Fibroblast of skin of left biceps (primary cell): ENCODE measurements at places on chromosomes 16 and 17.

GRCh38 chr17:67544364-67544955 lies 167.4 kb downstream of the PITPNC1 start:
- DNase-seq, result no peak

GRCh38 chr16:88649924-88650748 lies 717 bp downstream of the CYBA start:
- no peak for DNase-seq

GRCh38 chr16:88936008-88936555 lies 40.9 kb downstream of the CBFA2T3 start:
- DNase-seq, result no peak

DNA sequence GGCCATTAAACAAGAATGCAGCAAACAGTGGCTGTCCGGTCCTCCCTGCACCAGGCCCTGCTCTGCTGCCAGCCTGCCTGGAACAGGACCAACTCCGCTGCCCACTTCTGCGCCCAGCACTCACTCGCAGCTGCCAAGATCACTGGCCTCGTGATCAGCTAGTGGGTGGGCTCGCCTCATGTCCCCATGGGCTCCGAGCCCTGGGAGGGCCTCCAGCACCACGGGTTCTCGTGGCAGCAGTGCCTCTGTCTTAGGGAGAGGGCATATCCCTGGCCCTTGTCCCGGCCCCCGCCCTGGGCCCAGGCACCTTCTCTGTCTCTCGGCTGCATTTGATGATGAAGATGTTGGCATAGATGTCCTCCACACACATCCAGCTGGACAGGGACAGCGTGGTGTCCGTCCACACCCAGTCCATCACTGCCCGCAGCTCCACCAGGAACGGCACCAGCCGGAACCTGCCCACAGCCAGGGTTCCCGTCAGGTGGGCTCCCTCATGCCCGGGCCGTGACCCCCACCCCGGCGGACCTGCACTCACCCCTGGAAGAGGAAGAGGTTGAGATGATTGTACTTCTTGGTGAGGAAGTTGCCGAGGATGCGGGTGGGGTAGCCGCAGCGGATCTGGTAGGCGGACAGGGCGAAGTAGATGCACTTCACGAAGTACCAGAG lies 13.1 kb downstream of the CTU2 start:
- no peak for DNase-seq

GRCh38 chr17:74059479-74060240 lies 143.8 kb upstream of the RPL38 start:
- DNase-seq, result no peak

DNA sequence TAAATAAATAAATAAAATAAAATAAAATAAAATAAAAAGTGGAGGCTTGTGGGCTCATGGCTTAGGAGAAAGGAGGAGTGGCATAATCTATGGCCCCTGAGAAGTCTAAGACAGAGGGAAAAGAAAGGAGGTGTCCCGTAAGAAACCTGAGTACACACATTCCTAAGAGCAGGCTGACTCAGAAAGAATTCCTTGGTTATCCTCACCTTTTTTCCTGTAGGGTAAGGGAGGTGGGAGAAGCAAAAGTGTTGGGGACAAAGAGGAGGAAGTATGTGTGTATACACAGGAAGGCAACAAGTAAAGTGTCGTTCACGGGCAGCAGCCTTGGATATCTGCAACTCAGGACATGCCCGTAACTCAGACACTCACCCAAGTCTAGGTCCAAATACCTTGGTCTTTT lies 29.3 kb downstream of the MARF1 start:
- DNase-seq, result no peak

DNA sequence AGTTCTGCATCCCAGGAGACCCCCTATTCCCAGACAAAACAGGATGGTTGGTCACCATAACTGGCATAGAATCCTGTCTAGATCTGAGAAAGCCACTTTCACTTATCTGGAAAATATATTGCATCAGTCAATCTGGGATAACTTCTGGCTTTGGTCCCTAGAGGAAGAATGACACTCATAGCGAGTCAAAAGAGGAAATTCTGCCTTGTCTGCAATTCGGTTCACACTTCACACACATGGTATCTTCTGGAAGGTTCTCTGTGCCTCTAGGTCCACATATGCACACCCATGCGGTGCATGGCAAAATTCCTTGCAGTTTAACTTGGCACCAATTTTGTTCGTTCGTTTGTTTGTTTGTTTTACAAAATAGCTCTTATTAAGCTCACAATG lies 49.2 kb upstream of the WSCD1 start:
- DNase-seq, result no peak

- no peak for DNase-seq
Observed at GRCh38 chr17:57016764-57017116, 38.8 kb downstream of the SCPEP1 start.

DNA sequence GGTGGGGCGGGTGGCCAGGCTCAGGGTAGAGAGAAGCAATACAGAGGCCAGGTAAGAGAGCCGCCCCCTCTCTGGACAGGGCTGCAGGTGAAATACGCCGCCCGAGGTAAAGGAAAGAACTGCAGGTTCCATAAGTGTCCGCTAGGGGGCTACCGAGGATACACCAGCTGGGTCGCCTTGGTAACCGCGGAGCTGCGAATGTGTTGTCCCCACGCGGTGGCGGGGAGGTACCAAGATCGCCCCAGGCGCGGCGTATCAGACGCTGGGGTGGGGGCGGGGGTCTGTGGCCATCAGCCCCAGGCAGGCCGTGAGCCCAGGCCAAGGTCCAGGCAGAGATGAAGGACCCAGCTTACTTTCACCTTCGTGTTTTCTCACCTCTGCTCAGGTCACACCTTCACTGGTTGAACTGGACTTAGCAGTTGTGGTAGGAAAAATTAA lies 18.4 kb upstream of the ZFP90 start:
- no peak for DNase-seq

DNA sequence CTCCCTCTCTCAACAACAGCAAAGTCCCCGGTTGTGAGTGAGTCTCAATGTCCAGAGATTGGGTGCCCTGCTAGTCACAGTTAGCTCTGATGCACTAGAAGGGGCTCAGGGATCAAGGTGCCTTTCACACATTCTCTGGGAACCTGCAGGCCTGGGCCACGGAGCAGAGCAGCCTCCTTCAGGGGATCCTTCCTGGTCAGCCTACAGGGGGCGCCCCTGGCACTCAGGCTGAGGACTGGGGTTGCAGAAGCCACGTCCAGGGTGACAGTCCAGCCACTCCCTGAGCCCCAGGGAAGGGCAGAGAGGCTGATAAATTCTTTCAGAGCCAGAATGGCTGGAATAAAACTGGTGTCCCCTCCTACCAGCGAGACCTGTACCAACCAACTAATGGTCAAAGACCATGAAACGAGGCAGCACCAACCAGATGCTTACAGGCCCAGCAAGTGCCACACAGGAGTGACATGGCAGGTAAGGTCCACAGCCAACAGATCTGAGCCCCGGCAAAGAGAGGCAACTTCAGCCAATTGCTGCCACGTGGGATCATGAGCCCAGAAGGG lies 43.5 kb downstream of the ST3GAL2 start:
- no peak for DNase-seq

DNA sequence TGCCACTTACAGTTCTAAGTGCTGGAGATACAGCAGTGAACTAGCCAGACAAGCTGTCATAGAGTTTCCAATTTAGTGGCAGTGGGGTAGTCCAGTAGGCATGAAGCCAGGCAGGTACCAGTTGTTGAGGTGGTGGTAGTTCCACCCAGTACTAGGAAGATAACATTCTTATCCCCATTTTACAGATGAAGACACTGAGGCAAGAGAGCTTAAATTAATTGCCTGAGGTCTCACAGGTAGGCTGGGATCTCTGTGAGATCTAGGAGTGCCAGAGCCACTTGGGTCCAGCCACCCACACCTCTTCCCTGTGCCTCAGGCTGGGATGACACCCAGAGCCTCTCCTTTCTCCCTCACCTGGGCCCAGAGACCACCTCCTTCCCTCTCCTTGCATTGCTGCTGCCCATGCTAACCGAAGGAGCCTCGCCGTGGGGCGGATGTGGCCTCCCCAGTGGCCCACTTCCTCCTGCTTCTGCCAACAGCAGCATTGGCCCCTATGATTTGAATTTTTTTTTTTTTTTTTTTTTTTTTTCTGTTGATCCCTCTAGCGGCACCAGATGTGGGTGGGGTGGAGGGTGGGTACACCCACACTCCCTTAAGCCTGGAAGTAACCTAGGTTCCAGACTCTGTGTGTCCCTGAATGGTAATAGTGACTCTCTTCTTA lies 114.0 kb downstream of the PRKCB start:
- no peak for DNase-seq

DNA sequence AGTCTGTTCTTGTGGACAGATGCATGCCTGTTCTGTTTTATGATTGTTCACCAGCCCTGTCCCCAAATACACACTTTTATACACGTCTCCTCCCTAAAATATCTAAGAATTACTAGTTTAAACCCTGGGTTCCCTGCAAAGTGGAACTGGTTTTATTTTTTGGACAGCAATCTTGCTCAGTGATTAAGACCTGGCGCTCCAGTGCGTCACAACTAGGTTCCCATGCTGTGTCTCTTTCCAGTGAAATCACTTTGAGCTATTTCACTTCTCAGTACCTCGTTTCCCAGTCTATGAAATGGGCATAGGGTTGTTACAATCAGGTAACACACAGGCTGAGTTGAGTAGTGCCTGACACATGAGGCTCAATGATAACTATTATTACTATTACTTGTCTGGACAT lies 1.1 kb downstream of the CEP20 start:
- DNase-seq, result no peak

GRCh38 chr17:6239241-6239798 lies 169.1 kb downstream of the WSCD1 start:
- DNase-seq, result no peak

DNA sequence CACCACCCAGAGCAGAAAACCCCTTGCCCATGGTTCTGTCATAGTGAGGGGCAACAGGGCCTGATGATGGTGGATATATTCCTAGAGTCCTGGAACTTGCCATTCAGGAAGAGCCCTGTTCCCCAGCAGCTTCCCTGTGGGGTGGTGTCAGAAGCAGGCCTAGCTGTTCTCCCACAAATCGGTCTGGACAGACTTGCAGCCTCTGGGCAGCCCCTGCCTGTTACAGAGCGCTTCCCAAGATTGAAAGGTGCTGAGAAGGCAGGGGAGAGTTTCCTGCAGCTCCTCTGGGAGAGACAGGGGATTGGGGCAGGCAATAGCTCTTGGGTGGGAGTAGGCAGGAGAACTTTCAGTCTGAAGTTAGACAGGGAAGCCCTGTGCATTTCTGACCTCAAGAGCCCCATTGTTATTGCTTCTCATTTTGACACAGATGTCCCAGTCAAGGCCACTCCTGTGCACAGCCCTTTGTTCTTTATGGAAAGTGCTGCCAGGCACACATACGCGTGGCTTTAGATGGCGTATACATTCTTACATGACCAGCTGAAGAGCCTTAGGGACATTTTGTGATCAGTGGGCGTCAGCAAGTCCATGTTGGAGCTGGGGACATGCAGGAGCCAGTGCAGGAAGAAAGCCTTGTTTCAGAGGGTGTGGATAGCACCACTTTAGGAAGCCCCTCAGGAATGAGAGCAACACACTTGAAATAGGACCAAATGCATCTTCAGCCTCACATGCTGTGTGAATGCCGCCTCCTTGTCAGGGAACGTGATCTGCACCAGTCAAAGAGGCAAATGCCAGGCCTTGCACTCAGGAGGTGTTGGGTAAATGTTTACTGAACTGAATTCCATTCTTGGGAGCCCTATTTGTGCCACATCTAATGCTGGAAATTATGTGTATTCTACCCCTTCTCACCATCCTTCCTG lies 67.5 kb downstream of the GNAO1 start:
- DNase-seq, result no peak

DNA sequence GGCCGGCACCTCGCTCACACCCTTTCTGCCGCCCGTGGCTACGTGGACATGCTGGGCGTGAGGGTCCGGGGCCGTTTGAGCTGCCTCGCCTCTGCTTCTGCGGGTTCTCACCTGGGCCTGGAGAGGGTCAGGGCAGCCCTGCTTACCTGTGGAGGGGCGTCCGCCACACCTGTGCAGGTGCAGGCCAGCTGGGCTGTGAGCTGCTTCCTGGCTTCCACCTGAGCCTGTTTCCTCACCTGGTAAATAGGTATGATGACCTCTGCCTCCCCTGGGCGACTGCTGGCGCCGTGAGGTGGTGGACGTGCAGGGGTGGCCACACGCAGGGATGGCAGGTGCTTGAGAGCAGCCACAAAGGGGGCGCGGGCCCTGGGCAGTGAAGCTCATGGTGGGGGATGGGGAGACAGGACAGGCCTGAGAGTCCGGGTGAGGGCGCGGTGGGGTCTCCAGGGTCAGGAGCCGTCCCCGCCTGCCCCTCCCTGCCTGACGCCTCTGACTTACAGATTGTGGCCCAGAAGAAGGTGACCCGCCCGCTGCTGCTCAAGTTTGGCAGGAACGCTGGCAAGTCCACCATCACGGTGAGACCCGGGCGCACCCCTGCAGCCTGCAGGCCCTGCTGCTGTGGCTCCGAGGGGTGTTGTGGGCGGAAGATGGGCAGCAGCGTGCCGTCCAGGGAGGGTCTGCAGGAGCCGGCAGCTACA lies 7.8 kb downstream of the CPNE7 start:
- no peak for DNase-seq

GRCh38 chr16:73915140-73915539 lies 381.5 kb upstream of the PSMD7 start:
- peak; percentile 64 for DNase-seq

DNA sequence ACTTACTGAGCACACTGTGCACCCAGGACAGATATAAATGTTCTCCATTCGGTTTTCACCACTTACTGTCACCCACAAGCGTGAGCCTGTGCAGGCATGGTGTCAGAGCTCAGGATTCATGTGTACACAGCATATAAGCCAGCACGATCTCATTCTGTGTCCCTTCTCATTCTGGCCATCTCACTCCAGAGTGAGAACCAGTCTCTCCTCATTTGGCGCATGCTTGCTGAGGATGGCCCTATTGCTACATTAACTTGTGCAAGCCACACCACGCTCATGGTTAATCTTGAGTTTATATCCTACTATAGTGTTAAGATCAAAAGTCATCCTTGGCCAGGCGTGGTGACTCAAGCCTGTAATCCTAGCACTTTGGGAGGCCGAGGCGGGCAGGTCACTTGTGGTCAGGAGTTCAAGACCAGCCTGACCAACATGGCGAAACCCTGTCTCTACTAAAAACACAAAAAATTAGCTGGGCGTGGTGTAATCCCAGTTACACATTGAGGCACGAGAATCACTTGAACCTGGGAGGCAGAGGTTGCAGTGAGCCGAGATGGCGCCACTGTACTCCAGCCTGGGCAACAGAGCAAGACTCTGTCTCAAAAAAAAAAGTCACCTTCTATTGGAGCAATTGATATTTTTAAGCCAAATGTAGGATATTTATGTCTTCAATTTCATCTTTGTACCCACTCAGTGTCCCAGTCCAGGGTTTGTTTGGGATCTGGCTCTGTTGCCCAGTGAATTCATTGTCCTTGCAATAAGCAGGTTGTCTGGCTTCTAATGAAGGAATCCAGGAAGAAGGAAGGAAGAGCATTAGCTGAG lies 20.9 kb downstream of the SOCS1 start:
- no peak for DNase-seq

GRCh38 chr17:2602597-2603017 lies 9.2 kb downstream of the PAFAH1B1 start:
- DNase-seq, result no peak

- DNase-seq, result no peak
Observed at GRCh38 chr17:73064084-73064938, 28.2 kb downstream of the SLC39A11 start.
